ENCODE measurements at places on chromosomes 13 and 19. TPM values are rescaled to one million over a fixed set of nuclear protein-coding genes. Genes with fewer than 3 reads are reported as not detected.

ZFP30 gene
- polyA plus RNA-seq: 29.6 TPM

SIGLEC9 gene
- polyA plus RNA-seq: 1.4 TPM

NUMBL gene
- polyA plus RNA-seq: 11.8 TPM

LINGO3 gene
- not detected for polyA plus RNA-seq

GRCh38 chr13:95457294-95457693, 95.2 kb upstream of the CLDN10 start:
- no peak for DNase-seq

GRCh38 chr19:30780032-30780431, 407.8 kb downstream of the ZNF536 start:
- no peak for DNase-seq
